ENCODE measurements at places on chromosomes 4 and X.

GRCh38 chr4:1866189-1866661, 5.0 kb upstream of the NSD2 start:
- no peak for DNase-seq

- DNase-seq = no peak
Observed at GRCh38 chr4:154719087-154719486, 24.7 kb upstream of the LRAT start.

DNA sequence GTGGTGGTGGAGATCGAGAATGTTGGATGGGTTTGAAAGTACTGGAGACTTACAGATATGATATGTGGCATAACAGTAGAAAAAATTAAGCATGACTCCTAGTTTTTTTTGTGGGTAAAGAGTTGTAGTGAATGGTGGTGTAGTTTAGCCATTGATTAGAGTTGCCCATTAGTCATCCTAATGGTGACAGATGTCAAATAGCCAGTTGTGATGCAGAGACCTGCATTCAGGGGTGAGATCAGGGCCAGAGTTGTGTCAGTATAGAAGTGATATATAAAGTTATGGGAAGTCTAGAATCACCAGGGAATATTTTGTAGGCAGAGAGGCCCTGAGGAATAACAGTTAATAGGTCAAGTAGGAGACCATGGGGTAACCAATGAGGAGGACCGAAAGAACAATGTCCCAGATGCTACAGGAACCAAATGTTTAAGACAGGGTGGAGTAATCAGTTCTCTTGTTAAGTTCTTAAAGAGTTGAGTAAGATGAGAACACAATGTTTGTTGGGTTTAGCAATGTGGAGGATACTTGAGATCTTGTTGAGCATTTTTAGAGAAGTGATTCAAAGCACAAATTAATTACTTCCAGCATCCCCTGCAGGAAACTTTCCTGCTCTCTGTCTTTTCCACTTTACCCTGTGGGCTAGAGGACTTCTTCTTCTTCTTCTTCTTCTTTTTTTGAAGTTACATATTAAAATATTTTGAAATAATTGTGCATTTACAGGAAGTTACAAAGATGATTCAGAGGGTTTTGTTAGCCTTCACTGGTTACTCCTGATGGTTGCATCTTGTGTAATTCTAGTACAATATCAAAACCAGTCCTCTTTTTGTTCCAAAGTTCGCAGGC, 13.3 kb downstream of the SGMS2 start:
- DNase-seq = no peak

- DNase-seq = no peak
Observed at GRCh38 chr4:71604785-71605184, 179.1 kb downstream of the GC start.

DNA sequence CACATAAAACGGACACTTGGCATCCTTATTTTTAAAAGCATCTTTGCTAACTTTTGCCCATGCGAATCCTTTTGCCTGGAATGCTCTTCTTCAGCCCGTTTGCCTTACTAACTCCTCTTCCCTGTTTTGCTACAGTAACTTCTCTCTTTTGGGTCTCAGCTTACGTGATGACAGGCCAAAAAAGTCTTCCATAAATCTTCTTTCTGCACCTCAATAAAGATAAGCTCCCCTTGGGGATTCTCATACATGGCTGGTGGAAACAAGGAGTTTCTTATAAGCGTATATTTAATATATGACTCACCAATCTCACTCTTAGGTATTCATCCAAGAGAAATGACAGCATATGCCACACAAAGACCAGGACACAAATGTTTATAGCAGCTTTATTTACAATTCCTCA, 192.7 kb downstream of the RCHY1 start:
- no peak for DNase-seq

- DNase-seq = no peak
Observed at GRCh38 chr4:81512757-81513501, 41.2 kb upstream of the RASGEF1B start.

DNA sequence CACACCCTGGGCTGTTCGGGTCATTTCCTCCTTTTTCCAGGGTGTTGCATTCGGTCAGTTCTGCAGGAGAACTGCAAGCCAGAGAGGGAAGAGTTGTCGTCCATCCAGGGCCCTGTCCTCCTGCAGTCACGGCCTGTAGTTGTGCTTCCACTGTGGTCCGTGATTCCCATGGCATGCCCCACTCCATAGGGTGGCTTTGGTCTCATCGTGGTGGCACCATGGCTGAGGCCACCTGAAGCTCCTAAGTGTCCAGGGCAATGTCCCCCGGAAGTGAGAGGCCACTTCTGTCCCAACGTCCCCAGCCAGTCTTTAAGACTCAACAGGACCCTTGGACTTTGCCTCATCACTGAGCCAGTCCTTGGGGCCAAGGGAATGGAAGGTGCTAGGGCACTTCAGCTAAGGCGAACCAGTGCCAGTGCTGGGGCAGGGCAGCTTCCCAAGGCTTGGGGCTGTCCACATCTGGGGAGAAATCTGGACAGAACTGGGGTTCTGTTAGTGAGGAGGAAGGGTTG, 83.7 kb downstream of the HTRA3 start:
- DNase-seq = no peak

GRCh38 chr4:185235843-185236503, 26.6 kb downstream of the SNX25 start:
- DNase-seq = no peak

GRCh38 chr4:80438016-80438415, 102.5 kb downstream of the CFAP299 start:
- DNase-seq = no peak

- DNase-seq = no peak
Observed at GRCh38 chrX:124274438-124275181, 57.9 kb upstream of the TEX13D start.

DNA sequence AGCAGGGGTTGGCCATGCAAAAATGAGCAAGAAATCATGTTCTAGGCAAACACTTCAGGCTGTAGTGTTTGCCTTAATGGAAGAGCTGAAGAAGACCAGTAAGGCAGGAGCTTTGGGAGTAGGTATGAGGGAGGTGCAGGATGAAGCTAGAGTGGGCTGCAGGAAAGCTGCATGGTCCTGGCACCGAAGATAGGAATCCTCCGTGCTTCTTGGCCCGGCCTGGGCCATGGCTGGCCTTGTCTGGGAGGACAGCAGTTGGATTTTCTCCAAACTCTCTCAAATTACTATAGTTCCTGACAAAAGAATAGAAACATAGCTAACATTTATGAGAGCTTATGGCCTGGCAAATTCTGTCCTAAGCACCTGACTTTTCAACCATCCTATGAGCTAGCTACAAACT, 116.5 kb downstream of the UCHL1 start:
- no peak for DNase-seq

DNA sequence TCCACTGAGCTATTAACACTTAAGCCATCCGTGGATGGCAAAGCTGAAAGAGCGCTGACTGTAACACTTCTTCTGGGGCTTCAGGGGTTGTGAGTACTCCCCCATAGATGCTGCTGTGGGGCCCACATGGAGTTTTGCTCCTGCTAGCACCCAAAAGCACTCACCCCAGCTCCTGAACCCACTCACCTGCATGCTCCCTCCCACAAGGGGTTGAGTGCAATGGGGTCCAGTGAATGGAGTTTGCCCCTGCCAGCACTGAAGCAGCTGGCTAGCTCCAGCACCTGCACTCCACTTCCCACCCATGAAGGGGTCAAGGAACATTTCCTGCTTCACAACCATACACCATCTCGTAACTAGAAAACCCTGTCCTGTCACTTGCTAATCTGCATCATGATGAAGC, 78.9 kb downstream of the IL21 start:
- DNase-seq = no peak

- no peak for DNase-seq
Observed at GRCh38 chr4:64166365-64166764, 242.9 kb downstream of the TECRL start.

DNA sequence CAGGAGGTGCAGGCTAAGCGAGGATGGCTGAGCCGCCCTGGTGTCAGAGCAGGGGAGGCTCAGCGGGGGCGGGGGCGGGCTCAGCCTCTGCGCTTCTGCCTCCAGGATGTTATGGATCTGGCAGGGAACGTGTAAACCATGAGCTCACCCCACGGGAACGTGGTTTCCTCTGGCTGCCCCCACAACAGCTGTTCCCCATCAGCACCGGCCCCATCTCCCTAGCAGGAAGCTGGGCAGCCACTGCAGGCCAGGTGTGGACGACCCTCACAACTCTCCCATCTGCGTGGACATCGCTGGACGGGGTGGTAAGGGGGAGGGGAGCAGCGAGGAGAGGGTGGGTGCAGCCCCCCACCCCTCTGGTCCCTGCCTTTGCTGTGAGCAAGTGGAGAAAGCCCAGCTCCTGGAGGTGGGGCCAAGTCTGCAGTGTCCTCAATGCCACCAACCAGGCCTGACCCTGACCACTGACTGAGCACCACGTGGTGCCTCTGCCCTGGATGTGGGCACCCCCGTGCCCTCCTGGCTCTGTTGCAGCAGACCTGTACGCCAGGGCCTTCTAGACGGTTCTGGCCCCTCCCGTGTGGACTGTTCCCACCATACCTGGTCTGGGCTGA, 28.1 kb upstream of the SPON2 start:
- peak; percentile 30 for DNase-seq

GRCh38 chrX:119573840-119574393, 446 bp upstream of the UBE2A start:
- peak; percentile 41 for DNase-seq

GRCh38 chr4:16820329-16820728, 78.1 kb downstream of the LDB2 start:
- DNase-seq = no peak

- DNase-seq = no peak
Observed at GRCh38 chrX:28876408-28876807, 289.2 kb downstream of the IL1RAPL1 start.

GRCh38 chr4:94689155-94689860, 68.4 kb upstream of the BMPR1B start:
- no peak for DNase-seq

GRCh38 chr4:101475246-101475645, 127.9 kb upstream of the PPP3CA start:
- peak; percentile 78 for DNase-seq

DNA sequence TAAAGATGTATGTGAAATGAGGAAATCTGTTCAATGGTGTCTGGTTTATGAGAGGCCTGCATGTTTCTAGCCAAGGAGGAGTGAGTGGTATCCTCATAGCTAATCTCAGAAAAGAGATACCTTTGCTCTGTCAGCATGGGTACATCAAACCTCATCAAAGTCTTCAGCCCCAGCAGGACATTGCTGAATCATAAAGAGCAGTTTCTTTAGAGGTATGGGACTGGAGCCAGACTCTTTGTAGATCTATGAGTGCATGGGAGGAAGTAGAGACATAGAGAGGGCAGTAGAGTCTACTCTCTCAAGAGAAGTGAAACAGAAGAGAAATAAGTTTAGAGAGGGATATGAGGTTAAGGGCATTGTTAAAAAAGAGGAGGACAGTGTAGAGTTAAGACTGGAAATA, 1950.9 kb downstream of the ARAP2 start:
- DNase-seq = no peak
